ENCODE measurements at places on chromosomes 5 and 9. TPM values are rescaled to one million over a fixed set of nuclear protein-coding genes. Genes with fewer than 3 reads are reported as not detected.
A peak's percentile ranks its signal among the peaks of the same experiment; 100 is the strongest.

DNA sequence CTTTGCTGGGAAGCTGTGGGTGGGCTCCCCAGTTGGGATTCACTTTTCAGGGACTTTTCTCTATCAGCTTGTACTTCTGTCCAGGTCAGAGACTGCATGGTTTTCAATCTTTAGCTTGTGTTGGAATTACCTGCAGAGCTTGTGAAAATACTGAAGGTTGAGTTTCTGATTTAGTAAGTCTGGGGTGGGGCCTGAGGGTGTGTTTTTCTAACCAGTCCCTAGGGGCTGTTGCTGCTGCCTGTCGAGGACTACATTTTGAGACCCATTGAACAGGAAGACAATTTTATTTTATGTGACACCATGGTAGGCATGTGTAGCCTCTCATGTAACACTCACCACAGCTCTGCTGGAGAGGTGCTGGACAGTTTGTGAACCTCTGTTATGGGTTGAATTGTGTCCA is 14.7 kb upstream of the MLANA start:
- no peak for DNase-seq
- H3K4me1 ChIP-seq = no peaks in the 10 kb centered on the region
- no peak overlapping the region for H3K27ac ChIP-seq
- no peaks in the 10 kb centered on the region for H3K27me3 ChIP-seq

- DNase-seq = no peak
- H3K36me3 ChIP-seq = no peaks in the 10 kb centered on the region
- no peaks in the 10 kb centered on the region for H3K4me1 ChIP-seq
- H3K27me3 ChIP-seq = no peaks in the 10 kb centered on the region
- no peak overlapping the region for H3K27ac ChIP-seq
Measured at GRCh38 chr5:114237766-114238165, 124.1 kb upstream of the KCNN2 start.

- no peaks in the 10 kb centered on the region for H3K36me3 ChIP-seq
- no peak for DNase-seq
- H3K4me3 ChIP-seq = no peak overlapping the region
- H3K27ac ChIP-seq = no peak overlapping the region
- H3K4me1 ChIP-seq = no peaks in the 10 kb centered on the region
Measured at GRCh38 chr9:5820425-5820824, 12.5 kb downstream of the ERMP1 start.

- no peak for DNase-seq
- H3K36me3 ChIP-seq = no peaks in the 10 kb centered on the region
- H3K27ac ChIP-seq = no peak overlapping the region
- H3K4me1 ChIP-seq = no peaks in the 10 kb centered on the region
- no peak overlapping the region for H3K4me3 ChIP-seq
- H3K27me3 ChIP-seq = peaks cover 39% of the 10 kb centered on the region
Measured at GRCh38 chr5:175457466-175457865, 13.5 kb upstream of the DRD1 start.

DNA sequence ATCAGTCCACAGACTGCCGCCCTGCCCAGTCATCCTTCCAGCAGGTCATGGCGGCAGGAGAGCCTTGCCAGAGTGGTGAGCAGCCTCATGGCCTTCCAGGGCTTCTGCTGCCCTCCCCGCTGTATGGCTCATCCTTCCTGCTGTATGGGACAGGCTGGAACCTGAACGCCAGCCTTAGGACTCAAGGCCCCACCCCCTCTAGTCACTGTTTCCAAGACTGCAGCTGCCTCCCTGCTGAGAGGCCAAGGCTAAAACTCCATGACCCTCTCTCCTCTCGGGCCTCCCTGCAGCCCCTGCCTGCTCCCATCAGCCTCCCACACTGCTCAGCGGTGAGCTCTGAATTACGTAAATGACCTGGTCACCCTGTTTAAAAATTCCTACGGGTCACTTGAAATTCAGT is 227.5 kb downstream of the AGTPBP1 start:
- peaks cover 6% of the 10 kb centered on the region for H3K4me1 ChIP-seq
- peaks cover 3% of the 10 kb centered on the region for H3K27me3 ChIP-seq
- no peak overlapping the region for H3K27ac ChIP-seq

DNA sequence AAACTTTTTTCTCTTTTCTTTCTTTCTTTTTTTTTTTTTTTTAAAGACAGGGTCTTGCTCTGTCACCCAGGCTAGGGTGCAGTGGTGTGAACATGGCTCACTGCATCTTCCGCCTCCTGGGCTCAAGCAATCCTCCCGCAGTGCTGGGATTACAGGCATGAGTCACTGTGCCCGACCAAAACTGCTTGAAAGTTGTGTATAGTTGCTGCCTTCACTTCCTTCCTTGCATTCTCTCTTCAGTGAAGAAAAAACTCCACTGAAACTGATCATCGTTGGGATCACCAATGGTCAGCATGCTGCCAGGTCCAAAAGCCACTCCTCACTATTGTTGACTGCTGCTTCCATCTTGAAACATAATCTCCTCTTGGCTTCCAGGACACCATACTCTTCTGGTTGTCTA is 66.6 kb upstream of the CTNNA1 start:
- no peak for DNase-seq
- no peak overlapping the region for H3K4me3 ChIP-seq
- H3K27ac ChIP-seq = no peak overlapping the region
- H3K27me3 ChIP-seq = peaks cover 7% of the 10 kb centered on the region
- no peaks in the 10 kb centered on the region for H3K4me1 ChIP-seq
- H3K36me3 ChIP-seq = no peaks in the 10 kb centered on the region

DNA sequence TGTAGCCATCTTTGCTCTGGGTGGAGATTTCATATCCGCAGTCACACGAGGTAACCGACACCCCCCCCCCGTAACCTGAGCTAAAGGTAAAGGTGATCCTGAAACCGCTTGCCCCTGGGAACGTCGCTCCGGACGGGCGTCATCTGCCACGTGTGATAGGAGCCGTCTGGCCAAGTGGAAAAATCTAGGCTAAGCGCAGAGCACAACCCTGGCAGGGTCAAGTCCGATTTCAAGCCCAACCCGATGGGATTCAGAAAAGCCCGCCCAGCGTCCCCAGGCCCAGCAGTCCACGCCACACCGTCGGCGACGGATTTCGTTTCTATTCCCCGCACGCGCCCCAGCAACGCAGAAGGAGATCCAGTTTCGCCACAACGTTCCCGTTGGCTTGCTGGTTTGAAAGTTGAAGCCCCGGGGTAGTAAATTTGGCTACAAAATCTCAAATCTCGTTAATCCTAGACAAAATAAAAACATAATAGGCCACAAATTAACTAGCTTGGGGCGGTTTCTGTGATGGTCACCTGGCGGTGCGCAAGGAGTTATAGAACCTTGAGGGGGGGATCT is 32.4 kb upstream of the NFIB start:
- H3K36me3 ChIP-seq = no peaks in the 10 kb centered on the region
- no peak for DNase-seq
- H3K27ac ChIP-seq = no peak overlapping the region
- H3K4me1 ChIP-seq = peaks cover 45% of the 10 kb centered on the region
- H3K27me3 ChIP-seq = no peaks in the 10 kb centered on the region

GRCh38 chr5:153880106-153880505 is 158.6 kb downstream of the FAM114A2 start:
- no peak overlapping the region for H3K27ac ChIP-seq
- no peak for DNase-seq
- H3K4me3 ChIP-seq = no peak overlapping the region
- no peaks in the 10 kb centered on the region for H3K27me3 ChIP-seq
- no peaks in the 10 kb centered on the region for H3K4me1 ChIP-seq

The SERF1A gene
- total RNA-seq = 12.3 TPM

- no peaks in the 10 kb centered on the region for H3K36me3 ChIP-seq
- no peaks in the 10 kb centered on the region for H3K27me3 ChIP-seq
- no peak overlapping the region for H3K4me3 ChIP-seq
Measured at GRCh38 chr9:10242255-10242654, 370.5 kb downstream of the PTPRD start.

GRCh38 chr5:140108093-140109017 is 5.6 kb upstream of the PURA start:
- peaks cover 99% of the 10 kb centered on the region for H3K27me3 ChIP-seq
- no peaks in the 10 kb centered on the region for H3K36me3 ChIP-seq
- peak; percentile 12 for DNase-seq
- H3K27ac ChIP-seq = no peak overlapping the region
- peaks cover 30% of the 10 kb centered on the region for H3K4me1 ChIP-seq

- no peak overlapping the region for H3K27ac ChIP-seq
- peaks cover 38% of the 10 kb centered on the region for H3K4me1 ChIP-seq
- DNase-seq = no peak
- H3K36me3 ChIP-seq = no peaks in the 10 kb centered on the region
Measured at GRCh38 chr5:5363045-5363444, 59.4 kb upstream of the ICE1 start.

- H3K27me3 ChIP-seq = peaks cover 39% of the 10 kb centered on the region
- no peak overlapping the region for H3K27ac ChIP-seq
- no peaks in the 10 kb centered on the region for H3K36me3 ChIP-seq
- no peaks in the 10 kb centered on the region for H3K4me1 ChIP-seq
- no peak overlapping the region for H3K4me3 ChIP-seq
- no peak for DNase-seq
Measured at GRCh38 chr5:602466-603035, 9.6 kb upstream of the CEP72 start.

DNA sequence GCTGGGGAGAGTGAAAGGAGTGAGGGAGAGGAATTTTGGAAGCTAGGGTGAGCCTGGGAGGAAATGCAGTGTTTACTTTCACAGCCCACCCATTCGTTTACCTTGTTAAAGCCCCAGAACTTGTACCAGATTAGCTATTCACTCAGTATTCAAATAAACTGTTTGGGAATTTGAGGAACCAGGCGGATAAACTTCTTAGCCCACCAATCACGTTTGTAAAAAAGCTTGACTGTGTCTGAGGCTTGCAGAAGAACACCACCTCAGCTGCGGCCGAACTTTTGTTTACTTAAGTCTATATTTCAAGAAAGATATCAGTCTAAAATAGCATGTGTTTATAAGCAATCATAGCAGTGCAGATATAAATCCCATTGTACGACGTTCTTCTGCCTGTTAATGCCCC is 5.2 kb upstream of the TLE1 start:
- H3K36me3 ChIP-seq = no peaks in the 10 kb centered on the region
- no peak for DNase-seq
- no peak overlapping the region for H3K4me3 ChIP-seq
- peaks cover 42% of the 10 kb centered on the region for H3K27me3 ChIP-seq

- no peaks in the 10 kb centered on the region for H3K27me3 ChIP-seq
- no peak for DNase-seq
Measured at GRCh38 chr5:173835131-173835530, 53.0 kb upstream of the CPEB4 start.

DNA sequence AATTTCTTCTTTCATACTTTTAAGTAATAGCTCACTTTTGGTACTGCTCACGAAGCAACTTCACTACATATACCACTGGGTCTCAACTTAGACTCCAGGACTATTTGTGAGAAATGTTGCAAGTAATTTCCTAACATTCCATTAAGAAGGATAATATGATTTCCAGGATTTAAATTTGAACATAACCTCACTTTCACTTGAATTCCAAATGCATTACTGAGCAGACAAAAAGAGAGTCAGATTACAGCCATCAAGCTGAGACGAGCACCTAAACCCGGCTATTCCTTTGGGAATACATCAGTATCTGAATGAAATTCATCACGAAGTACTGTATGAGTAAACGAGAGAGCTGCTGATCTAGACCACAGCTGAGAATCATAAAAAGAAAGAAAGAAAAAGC is 47.3 kb downstream of the LIFR start:
- no peak for DNase-seq
- H3K4me1 ChIP-seq = no peaks in the 10 kb centered on the region
- H3K4me3 ChIP-seq = no peak overlapping the region
- no peaks in the 10 kb centered on the region for H3K27me3 ChIP-seq
- no peak overlapping the region for H3K27ac ChIP-seq

The VLDLR gene
- 20.3 TPM for total RNA-seq

DNA sequence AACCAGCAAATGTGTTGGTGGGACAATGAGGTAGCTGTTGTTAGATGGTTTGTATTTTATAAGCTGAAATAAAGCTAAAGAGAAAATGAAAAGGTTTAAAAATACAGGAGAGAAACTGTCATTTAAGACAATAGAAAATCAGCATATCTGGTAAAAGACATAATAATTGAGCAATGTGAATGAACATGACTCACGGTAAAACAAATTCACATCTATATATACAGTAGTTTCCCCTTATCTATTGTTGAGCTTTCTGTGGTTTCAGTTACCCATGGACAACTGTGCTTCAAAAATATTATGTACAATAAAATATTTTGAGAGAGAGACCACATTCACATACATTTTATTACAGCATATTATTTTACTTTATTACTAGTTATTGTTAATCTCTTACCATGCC is 1649.8 kb downstream of the EFNA5 start:
- H3K27ac ChIP-seq = no peak overlapping the region
- DNase-seq = no peak
- H3K27me3 ChIP-seq = no peaks in the 10 kb centered on the region
- no peaks in the 10 kb centered on the region for H3K4me1 ChIP-seq

The STPG3 gene
- 0.26 TPM for total RNA-seq

DNA sequence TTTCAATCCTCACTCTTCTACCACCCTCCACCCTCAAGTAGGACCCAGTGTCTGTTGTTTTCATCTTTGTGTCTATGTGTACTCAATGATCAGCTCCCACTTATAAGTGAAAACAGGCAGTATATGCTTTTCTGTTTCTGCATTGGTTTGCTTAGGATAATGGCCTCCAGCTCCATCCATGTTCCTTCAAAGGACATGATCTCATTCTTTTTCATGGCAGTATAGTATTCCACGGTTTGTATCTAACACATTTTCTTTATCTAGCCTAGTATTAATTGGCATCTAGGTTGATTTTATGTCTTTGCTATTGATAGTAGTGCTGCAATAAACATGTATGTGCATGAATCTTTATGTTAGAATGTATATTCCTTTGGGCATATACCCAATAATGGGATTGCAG is 259.8 kb upstream of the KIF2A start:
- H3K36me3 ChIP-seq = no peaks in the 10 kb centered on the region
- H3K4me1 ChIP-seq = peaks cover 23% of the 10 kb centered on the region
- no peak overlapping the region for H3K4me3 ChIP-seq
- H3K27me3 ChIP-seq = peaks cover 42% of the 10 kb centered on the region

DNA sequence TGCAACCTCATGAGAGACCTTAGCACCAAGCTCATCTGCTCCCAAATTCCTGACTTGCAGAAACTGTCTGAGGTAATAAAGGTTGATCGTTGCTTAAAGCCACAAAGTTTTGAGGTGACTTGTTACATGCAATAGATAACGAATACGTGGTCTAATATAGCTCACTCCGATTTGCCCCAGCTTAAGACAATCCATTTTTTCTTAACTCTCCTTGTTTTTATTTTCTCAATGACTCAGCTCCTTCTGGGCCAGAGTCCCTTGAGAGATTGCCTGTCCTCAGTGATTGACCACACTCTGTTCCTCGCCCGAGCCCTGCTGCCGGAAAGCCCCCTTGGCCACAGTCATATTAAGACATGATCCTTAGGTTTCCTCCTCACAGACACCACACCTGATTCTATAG is 63.7 kb upstream of the FANCC start:
- H3K27ac ChIP-seq = no peak overlapping the region
- no peaks in the 10 kb centered on the region for H3K36me3 ChIP-seq
- no peaks in the 10 kb centered on the region for H3K4me1 ChIP-seq
- peaks cover 2% of the 10 kb centered on the region for H3K27me3 ChIP-seq

The SPATA31C1 gene
- 1.4 TPM for total RNA-seq
